ENCODE measurements at places on chromosomes 3 and 15.
A peak's percentile ranks its signal among the peaks of the same experiment; 100 is the strongest.

DNA sequence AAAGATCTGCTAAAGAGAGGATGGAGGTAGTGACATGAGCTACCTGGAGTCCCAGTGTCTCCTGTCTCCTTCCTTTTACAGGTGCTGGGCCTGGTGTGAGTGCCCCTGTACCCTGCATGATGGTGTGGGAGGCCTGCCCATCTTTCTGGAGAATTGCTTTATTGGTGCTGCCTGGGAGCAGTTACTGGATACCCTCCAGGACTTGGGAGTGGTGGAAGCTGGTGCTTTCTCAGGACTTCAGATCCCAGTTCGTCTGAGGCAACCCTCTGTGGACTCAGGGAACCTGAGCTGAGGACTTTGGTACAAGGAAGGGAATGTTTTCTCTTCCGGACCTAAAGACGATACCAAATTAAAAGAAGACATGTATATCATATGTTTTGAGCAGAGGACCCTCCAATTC, 18.3 kb upstream of the NUDT16 start:
- no peak for DNase-seq

DNA sequence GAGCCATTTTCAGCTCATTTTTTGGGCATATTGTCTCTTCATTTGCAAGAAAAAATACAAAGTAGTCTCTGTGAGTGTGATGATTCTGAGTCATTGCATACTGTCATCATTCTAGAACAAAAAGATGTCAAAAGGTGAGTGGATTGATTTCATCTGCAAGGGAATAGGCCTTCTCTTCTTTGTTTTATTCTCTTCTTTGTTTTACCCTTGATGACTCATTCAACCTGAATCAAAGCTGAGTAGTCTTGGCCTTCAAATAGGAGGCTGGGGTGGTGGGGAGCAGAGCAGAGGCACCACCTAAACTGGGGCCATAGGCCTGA, 25.4 kb downstream of the CYP19A1 start:
- no peak for DNase-seq

DNA sequence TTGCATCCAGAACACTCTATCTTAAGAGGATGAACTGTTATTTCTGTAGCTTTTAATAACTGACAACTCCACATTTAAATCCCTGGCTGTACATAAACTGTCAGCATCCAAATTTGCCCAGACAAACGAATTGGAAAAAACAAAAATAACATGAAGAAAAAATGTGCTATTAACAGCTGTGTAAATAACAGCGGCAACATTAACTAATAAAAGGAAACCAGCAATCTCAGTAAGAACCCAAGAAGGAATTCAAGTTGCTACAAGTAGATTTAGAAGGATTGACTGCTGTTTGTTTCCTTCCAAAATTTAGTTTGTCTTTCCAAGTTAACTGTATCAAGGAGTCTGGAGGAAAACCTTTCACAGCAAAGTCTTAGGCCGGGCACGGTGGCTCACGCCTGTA, 550.6 kb upstream of the MDFIC2 start:
- no peak for DNase-seq

- DNase-seq = no peak
These were observed 19.1 kb upstream of the PXYLP1 start for GRCh38 chr3:141212555-141212954.

DNA sequence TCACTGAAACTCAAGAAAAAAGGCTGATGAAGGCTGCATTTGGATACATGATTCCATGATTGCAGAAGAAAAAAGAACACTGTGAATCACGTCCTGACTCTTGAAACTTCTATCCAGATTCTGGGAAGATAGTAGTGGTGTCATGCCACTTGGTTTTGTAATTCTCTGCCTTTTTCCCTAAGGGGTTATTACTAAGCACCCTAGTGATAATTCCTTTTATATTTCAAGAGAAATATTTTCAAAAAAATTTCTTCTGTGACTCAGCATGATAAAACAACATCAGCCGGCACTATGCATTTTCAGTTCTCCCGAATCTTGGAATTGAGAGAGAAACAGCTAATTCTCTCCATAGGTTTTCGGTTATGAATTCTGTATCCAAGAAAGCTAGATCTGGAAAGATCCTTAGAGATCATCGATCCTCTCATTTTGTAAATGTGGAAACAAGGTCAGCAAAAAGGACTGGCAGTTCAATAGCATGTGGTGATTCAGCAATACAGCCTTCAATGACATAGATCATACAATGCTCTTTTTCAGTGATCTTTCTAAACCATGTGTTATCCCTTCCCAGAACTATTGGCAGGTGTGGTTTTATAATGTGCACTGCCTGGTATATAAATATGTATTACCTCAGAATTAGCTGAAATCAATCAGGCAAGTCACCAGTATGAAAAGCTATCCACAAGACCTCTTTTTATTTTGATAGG, 42.6 kb upstream of the TP63 start:
- peak; percentile 39 for DNase-seq

DNA sequence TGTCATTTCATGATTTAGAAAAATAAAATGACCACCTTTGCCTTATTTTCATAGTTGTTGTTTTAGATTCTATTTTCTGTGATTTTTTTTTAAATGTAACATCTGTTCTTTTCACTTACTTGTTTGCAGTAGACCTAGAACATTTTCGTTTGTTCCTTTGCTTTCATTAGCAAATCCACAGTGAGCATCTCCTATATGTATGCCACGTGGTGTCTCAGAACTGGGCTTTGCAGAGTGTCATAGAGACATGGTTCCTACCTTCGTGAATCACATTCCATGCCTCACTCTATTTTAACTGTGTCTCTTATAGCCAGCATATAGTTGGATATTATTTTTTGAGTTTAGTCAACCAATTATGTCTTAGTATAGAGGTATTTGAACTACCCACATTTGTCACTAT, 118.2 kb downstream of the KLF13 start:
- DNase-seq = no peak

DNA sequence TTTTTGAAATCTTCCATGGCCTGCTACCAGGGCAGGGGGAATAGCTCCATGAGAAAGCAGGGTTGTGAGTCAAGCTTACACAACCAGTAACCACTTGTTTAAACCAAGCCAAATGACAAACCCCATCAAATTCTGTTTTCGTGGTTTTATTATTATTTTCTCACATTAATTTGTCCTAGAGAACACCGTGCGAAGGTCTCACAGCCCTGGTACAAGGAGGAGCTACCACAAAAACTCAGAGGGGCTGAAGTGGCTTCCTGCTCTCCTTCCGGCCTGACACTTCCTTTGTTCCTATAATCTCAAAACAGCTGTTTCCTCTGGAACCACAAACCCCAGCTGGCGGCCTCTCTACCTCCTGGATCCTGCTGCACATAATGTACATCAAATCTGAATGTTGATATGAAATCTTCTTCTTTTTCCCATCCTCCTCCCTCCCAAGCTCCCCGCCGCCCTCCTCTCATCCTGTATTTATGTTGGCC, 375.9 kb downstream of the MCTP2 start:
- DNase-seq = no peak

DNA sequence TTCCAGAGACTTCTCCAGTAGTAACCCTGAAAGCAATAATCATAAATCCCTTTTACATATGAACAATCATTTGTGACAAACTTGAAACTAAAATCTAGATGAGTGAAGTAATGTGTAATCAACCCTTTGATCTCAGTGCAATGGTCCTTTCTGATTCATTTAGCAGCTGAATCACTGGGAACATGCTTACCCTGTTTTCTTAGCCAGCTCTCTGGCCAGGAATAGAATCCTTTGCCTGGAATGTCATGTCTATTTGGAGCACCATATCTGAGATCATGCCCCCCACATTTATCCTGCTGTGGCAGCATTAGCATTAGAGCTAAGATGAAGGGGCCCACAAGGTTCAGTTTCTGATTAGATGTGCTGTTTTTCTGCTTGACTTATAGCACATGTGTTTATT, 309.8 kb downstream of the OXSM start:
- DNase-seq = no peak

DNA sequence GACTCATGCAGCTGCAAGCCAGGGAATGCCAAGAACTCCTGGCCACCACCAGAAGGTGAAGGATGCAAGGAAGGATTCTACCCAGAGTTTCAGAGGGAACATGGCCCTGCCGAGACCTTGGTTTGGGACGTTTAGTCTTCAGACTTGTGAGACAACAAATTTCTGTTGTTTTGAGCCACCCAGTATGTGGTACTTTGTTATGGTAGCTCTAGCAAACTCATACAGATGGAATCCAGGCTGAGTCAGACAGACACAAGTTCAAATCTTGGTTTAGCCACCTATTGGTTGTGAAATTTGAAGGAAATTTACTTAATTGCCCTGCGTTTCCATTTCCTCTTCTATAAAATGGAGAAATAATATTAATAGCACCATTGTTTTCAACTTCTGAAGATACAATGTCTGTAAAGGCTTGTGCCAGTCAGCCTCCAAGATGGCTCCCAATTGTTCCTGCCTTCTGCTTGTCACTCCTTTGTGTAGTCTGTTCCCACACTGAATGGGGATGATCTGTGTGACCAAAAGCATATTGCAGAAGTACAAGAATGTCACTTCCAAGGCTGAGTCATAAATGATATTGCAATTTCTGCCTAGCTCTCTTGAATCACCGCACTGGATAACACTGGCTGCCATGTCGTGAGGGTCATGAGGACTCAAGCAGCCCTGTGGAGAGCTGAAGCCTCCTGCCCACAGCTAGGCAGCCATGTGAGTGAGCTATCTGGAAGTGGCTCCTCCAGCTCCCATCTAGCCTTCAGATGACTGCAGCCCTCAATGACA, 223.5 kb upstream of the PROK2 start:
- DNase-seq = no peak

DNA sequence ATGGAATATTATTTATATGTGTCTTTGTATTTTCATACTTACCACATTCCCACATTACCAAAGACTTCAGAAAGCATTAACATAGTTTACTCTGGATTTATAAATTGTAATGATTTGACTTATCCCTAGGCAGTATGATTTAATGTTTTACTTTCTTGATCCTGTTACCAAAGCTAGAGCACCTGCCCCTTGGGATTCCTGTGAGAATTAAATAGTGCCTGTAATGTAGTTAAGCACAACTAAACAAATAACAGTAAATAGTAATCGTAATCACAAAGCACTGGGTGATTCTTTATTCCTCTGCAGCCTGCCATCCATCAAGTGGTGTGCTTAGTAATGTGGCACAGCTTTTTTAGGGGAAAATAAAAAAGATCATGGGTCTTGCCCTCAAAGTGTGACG, 39.1 kb downstream of the ATP2C1 start:
- DNase-seq = no peak

Measured in brain pericyte (primary cell).